WTC11 (cell line): ENCODE measurements at places on chromosomes 3 and 15.
A peak's percentile ranks its signal among the peaks of the same experiment; 100 is the strongest.

GRCh38 chr3:59968513-59969045 is 918.8 kb upstream of the CFAP20DC start:
- no peak for DNase-seq

DNA sequence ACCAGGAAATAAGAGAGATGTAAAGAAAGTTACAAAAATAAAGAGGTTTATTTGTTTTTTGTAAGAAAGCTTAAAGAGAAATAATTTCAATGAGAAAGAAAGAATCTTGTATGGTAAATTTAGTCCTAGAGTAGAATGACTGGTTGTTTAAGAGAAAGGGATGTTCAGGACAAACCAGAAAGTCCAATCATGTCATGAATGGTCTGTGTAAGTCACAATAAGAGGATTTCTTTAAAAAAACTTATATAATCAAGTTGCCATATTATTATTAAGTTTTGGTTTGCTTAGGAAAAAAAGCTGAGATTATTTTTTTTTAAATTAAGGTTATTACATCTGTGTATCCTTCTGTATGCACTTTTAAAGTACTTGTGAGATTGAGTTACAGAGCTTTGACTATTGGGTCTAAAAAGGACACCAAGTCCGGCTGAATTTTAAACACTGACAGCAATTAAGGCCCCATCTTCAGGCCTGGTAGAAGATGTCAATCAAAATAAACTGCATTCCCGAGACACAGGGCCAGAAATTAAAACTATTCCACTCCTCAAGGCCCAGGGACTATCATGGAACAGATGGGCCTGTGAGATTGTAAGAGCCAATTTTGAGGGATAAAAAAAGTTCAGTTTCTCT is 12.2 kb downstream of the ERICH6 start:
- no peak for DNase-seq

DNA sequence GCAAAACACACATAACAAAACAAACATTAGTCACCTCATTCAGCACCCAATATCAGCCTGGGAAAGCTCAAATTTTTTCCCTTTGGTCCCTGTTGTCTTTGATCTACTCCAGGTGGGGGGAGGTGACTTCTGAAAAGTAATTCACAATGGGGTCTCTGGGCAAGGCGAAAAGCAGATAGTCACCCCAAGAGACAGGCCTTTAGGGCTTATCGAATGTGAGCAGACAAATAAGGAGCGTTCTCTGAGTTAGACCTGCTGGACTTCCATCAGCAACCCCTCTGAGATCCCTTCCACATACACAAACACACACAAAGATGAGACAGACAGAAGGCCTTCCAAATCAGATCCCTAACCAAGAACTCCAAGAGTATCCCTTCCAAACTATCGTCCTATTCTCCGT is 171.0 kb upstream of the SMAD3 start:
- DNase-seq = no peak

DNA sequence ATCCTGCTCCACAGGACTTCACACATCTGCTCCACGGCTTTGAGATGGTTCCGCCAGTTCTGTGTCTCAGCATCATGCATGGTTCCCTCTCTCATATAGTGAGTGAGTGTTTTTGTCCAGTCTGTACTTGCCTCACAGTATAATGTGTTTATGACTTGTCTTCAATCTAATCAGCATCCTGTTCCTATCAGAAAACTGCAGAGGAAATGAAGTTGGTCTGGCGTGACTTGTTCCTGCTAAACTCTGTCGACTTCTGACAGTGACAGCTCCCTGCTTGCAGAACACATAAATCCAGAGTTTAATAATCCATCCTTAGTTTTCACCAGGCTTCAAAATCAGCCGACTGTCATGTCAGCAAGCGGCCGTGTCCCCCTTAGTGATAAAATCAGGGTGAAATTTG is 222.3 kb downstream of the SLCO3A1 start:
- DNase-seq = no peak

- no peak for DNase-seq
Measured at GRCh38 chr15:76196269-76197231, 114.7 kb downstream of the ETFA start.

- peak; percentile 80 for DNase-seq
Measured at GRCh38 chr15:70488002-70488605, 275.3 kb downstream of the UACA start.
